ENCODE measurements at places on chromosomes 3 and 15.

- no peak for DNase-seq
Measured at GRCh38 chr3:66361356-66361755, 139.5 kb downstream of the LRIG1 start.

DNA sequence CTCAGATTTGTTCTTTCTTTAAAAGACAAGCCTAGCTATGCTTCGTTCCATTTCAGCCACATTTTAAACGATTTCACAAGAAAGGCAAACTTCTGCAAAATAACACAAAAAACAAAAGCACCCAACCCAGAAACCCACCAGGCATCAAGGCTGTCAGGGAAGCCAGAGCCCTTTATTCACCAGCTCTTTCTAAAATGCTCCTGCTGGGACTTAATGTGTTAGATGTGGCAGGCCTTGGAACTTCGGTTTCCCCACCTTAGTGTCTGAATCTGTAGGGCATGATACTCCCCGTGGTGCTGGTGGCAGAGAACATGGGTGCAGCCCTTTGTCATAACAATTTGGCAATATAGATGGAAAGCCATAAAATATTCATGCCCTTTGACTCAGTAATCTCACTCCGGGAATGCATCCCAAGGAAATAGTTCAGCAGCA is 56.8 kb upstream of the LCTL start:
- no peak for DNase-seq

DNA sequence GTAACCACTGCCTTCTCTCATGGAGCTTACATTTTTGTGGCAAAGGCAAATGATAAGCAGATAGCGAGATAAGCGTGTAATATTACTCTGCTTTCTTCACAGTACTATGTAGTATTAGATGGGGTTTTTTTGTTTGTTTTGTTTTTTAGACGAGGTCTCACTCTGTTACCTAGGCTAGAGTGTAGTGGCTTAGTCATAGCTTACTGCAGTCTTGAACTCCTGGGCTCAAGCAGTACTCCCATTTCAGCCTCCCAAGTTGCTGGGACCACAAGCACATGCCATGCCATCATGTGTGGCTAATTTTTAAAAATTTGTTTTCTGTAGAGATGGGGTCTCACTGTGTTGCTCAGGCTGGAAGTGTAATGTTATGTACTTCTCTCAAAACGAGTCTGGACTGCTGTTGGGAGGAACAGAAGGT is 22.9 kb downstream of the MBNL1 start:
- no peak for DNase-seq

DNA sequence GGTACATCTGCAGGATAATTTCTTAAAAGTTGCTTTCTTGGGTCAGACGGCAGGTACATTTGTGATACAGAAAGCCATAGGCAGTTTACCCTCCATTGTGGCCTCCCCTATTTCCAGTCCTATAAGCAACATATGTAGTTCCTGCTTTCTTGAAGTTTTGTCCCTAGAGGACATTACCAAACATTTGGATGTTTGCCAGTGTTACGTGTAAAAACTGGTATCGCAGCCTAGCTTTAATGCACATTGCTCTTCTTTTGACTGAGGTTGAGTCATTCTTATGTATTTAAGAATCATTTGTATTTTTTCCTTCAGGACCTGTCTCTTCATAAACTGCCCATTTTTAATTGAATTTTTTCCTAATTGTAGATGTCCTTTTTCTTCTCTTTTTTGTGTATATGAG is 114.3 kb downstream of the DIPK2A start:
- no peak for DNase-seq

DNA sequence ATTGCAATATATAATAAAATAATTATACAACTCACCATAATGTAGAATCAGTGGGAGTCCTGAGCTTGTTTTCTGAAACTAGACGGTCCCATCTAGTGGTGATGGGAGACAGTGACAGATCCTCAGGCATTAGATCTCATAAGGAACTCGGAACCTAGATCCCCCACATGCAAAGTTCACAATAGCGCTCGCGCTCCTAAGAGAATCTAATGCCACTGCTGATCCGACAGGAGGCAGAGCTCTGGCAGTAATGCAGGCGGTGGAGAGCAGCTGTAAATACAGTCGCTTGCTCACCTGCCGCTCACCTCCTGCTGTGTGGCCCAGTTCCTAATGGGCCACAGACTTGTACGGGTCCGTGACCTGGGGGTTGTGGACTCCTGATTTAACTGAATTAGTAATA is 87.8 kb downstream of the P3H2 start:
- DNase-seq: no peak

DNA sequence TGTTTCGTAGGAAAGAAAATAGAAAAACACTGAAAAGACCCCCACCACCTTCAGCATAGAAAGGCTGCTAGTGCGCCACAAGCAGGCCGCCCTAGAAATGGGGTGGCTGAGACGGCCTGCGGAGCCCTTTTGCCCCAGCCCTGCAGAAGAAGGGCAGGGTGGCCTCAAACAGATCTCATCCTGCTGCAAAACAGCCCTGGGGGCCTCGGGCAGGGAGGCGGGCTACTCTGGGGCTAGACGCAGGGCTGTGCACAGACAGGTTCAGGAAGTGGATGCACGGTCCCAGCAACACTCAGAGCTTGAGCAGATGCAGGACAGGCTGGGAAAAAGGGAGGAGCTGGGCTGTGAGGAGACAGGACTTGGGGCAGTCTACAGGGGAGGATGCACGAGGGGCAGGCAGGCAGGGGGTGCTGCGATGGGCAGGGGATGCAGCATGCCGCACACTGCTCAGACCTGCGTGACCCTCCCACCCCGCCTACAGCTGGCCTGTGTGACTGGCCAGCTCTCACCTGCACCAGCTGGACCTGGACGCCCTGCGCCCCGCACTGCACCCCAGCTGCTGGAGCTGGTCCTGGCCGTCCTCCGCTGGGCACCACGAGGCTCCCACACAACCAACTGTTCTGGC is 34.3 kb downstream of the ZXDC start:
- no peak for DNase-seq
